ENCODE measurements at places on chromosomes 3 and 15. TPM values are rescaled to one million over a fixed set of nuclear protein-coding genes. Genes with fewer than 3 reads are reported as not detected.

The MKRN3 gene
- 0.65 TPM for total RNA-seq

The ISG20 gene
- 66.4 TPM for total RNA-seq

The CFAP100 gene
- not detected for total RNA-seq

The SLC22A13 gene
- total RNA-seq, result 0.09 TPM

The RETNLB gene
- not detected for total RNA-seq

The SLC51B gene
- not detected for total RNA-seq

The RLBP1 gene
- not detected for total RNA-seq

The TICRR gene
- 0.69 TPM for total RNA-seq

The AHSG gene
- 0.09 TPM for total RNA-seq

The RARRES1 gene
- 0.98 TPM for total RNA-seq

The FBXO45 gene
- total RNA-seq, result 21.7 TPM
